ENCODE measurements at places on chromosomes 5 and 9.

DNA sequence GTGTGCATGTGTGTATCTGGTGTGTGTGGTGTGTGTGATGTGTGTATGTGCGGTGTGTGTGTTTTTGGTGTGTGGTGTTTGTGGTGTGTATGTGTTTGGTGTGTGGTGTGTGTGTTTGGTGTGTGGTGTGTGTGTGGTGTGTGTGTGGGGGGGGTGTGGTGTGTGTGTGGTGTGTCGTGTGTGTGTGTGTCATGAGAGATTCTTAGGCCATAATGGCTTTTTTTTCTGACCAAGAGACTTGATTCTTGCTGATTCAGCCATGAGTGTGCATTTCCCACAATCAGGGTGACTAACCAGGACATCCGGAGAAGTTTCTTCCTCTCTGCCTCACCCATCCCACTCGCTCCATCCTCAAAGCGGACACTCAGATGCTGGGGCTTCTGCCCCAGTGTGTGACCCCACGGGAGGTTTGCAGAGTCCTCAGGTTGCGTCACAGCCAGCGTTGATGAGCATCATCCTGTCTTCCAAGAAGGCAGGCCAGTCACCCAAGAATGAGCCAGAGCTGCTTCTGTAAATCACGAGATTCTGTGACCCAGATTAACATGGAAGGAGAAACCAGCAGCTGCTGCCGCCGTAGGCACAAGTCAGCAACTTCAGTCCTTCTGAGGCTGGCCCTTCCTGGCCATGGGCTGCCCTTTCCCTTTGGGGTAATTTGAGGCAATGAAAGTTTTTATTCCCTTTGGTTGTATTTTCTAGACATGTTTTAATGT is 12.5 kb upstream of the CTSL start:
- DNase-seq: peak; percentile 92

GRCh38 chr5:40073927-40074326 is 605.8 kb upstream of the PTGER4 start:
- no peak for DNase-seq

- DNase-seq: no peak
Observed at GRCh38 chr9:120383999-120384924, 195.7 kb downstream of the CDK5RAP2 start.

DNA sequence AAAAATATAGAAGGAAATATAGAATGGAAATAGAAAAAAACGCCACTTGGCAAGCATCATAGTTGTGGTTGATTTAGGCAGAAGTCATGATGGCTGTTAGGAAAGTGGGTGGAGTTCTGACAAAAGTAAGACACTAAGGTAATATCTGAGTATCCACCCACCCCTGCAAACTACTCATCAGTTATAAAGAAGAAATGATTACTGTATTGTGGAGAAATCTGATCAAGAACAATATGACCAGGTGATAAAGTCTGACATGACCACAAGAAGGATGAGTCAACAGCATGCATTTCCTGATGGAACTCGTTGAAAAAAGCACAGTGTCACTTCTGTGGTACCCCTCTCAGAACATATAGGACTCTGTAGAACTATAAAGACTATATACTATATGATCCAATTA is 343.4 kb upstream of the PAPPA start:
- no peak for DNase-seq

DNA sequence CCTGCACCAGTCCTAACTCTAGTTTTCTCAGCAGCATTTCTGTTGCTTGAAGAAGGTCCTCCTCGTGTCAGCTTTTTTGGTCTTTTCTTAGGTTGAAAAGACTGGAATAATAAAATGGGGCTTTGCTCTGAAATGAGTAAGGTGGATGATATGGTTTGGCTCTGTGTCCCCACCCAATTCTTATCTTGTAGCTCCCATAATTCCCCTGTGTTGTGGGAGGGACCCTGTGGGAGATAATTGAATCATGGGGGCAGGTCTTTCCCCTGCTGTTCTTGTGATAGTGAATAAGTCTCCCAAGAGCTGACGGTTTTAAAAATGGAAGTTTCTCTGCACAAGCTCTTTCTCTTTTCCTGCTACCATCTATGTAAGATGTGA is 53.6 kb downstream of the LIX1 start:
- no peak for DNase-seq

DNA sequence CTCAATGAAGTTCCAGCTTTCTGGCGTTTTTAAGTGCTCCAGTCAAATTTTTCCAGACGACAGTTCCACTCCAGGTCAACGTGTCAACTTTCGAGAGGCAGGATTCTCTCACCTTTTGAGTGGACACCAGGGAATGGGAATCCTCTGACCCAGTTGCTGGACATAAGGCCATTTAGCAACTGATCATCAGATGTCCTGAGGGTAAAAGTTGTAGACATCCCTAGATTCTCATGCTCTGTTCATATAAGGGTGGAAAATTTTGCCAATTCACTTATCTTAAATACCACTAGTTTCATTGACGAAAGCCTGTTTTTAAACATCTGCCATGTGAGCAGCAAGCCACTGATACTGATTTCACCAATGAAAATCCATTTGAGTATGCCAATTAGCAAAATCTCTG is 275.5 kb downstream of the MAST4 start:
- no peak for DNase-seq

- DNase-seq: no peak
Observed at GRCh38 chr9:21324047-21324446, 11.2 kb downstream of the KLHL9 start.

DNA sequence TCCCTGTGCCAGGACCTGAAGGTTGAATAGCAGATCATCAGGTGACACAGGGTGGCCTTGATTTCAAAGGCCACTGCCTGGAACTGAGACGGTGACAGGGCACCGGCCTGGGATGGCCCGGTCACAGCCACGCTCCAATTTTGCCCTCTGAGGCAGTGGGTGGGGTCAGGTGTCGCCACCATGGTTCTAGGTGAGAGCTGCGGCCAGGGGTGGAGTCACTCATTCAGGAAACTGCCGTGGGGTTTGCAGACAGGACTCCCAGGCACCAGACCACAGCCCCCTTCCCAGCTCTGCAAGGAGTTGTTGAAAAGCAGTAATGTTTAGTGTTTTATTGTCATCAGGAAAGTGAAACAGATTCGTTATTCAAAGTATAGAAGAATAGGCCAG is 17.3 kb upstream of the RNU6ATAC start:
- no peak for DNase-seq

DNA sequence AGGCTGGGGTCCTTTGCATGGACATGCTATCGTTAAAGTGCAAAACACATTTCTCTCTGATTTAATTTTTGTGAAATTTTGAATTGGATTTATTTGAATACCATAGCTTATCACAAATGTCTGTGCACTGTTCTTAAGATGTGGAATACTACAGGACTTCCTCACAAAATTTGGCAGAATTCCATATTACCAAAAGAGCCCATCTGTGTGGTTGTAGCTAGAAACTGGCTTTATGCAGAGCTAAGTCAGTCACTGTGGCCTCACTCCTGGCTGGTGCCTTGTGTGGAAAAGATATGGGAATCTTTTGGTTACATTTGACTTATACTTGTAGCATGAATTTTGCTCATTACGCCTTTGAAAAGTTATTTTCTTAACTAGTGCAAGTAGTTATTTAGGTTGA is 35.5 kb downstream of the ACO1 start:
- no peak for DNase-seq

DNA sequence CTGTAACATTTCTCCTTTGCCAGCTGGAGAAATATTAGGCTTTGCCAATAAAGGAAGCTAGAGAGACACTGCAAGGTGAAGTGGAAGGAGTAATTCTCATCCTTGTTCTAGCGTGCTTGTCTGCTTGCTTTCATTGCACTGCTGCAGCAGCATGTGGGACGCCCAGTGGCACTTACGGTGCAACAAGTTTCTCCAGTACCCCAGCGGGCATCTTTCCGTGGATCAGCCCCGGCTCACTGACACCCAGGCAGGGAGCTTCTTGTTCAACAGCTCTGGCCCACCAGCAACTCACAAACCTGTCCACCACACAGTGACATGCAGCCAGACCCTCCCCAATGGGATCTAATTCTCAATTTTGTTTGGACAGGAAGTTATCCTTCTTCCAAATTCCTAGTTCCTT is 233.2 kb downstream of the GLIS3 start:
- no peak for DNase-seq

- DNase-seq: no peak
Observed at GRCh38 chr5:11684607-11685006, 219.6 kb downstream of the CTNND2 start.

- no peak for DNase-seq
Observed at GRCh38 chr9:100324594-100325200, 28.0 kb downstream of the TEX10 start.

DNA sequence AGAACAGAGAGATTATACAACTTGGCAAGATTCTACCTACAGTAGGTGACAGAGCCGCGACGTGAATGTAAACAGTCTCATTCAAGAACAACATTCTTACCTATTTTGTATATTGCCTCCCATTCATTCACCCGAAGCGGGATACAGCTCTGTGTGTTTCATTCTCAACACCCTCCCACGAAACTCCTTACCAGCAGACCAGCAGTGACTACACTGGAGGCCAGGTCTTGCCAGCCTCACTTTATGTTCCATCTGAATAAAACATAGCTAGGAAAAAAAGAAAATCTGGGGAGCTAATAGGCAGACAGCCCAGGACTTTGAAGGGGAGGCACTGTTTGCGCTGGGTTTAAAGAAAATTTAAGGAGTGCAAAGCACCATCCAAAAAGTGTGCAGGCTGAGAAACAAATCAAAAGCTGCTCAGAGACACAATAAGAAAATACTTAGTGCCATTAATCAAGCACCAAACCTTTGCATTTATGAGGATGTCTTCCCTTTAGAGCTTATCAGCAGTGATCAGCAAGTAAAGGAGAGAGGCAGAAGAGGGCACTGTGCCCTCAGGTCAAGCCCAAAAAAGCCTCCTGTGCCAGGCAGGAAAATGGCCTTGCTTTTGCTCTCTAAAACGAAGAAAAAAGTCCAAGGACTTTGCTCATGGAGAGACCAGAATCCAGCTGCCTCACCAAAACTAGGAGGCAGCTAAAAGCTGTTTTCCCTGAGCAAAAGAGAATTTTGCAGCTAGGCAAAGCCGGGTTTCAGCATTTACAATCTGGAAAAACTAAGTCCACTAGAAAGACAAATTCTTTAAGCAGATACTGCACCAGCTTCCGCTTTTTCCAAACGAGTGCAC is 295.1 kb downstream of the BNC2 start:
- peak; percentile 57 for DNase-seq

DNA sequence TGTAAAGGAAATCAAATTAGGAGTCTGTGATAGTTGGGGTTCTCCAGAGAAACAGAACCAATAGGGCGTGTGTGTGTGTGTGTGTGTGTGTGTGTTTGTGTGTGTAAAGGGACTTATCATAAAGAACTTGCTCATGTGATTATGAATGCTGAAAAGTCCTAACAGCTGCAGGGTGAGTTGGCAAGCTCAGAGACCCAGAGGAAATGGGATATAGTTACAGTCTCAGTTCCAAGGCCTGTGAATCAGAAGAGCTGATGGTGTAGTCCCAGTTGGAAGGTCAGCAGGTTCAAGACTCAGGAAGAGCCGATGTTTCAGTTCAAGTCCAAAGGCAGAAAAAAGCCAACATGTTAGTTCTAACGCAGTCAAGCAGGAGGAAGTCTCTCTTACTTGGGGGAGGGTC is 214.2 kb downstream of the ELAVL2 start:
- DNase-seq: no peak

GRCh38 chr5:40277161-40277906 is 402.4 kb upstream of the PTGER4 start:
- no peak for DNase-seq

- no peak for DNase-seq
Observed at GRCh38 chr5:73420666-73421065, 27.9 kb downstream of the FOXD1 start.

- no peak for DNase-seq
Observed at GRCh38 chr5:125325488-125326149, 579.2 kb upstream of the ZNF608 start.

- DNase-seq: no peak
Observed at GRCh38 chr5:134583766-134584165, 48.9 kb downstream of the SAR1B start.

GRCh38 chr9:101736717-101737116 is 1.7 kb downstream of the GRIN3A start:
- no peak for DNase-seq

GRCh38 chr9:99866398-99866797 is 40.1 kb upstream of the STX17 start:
- DNase-seq: no peak
